ENCODE measurements at places on chromosomes 13 and 19. TPM values are rescaled to one million over a fixed set of nuclear protein-coding genes. Genes with fewer than 3 reads are reported as not detected.

DNA sequence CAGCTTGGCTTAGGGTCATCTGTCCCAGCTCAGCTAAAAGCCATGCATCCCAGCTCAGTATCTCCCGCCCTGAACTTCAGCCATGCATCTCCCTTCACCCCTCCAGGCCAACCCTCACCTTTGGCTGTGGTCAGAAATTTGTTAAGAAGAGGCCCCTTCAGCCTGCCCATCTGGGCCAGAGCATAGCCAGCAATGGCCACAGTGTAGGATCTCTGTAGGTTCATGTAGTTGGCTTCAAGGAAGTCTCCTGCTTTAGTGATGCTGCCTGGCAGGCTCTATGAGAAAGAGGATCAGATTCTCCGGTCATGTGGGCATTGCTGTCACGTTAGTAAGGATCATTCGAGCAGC, 16.6 kb upstream of the TNFSF14 start:
- no peak for DNase-seq

Gene RXFP2
- total RNA-seq = not detected

DNA sequence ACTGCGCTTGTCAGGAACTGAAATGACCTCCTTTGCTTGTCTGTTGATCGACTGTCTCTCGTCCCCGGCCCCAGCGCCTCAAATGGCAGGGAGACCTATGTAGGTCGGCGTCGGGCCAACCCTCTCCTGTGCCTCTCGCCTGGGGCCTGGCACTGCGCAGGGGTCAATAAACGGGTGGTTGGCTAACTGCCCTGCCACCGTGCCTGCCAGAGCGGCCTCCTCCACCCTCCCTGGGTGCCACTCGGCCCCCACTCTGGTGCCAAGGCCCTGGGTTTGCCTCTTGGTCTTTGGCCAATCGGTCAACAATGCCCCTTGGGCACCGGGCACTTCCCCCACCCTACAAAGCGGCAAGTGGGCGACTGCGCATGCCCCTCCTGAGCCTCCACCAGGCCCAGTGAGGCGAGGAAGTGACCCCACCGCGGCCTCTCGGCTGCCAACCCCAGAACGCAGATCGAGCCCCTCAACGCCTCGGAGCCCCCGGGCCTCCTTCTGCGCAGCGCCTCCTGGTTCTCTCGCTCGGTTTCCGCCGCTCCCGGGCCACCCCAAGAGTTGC, 1.1 kb downstream of the KEAP1 start:
- no peak for DNase-seq

Gene KISS1R
- not detected for total RNA-seq

DNA sequence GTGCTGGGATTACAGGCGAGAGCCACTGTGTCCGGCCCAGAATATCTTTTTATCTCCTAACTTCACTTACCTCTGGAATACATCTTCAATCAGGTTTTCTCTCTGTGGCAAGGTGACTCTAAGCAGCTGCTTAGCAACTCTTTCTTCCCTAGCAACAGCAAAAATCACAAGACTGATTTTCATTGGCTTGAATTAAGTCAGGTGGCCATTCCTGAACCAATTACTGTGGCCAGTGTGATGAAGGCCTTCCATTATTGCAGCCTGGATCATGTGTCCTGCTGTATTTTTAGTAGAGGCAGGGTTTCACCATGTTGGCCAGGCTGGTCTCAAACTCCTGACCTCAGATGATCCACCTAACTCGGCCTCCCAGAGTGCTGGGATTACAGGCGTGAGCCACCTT, 9.0 kb upstream of the LTBP4 start:
- DNase-seq = peak; percentile 76

GRCh38 chr19:30587869-30588268, 215.7 kb downstream of the ZNF536 start:
- DNase-seq = no peak

- DNase-seq = no peak
Observed at GRCh38 chr19:58392945-58393724, 2.3 kb upstream of the RNF225 start.

DNA sequence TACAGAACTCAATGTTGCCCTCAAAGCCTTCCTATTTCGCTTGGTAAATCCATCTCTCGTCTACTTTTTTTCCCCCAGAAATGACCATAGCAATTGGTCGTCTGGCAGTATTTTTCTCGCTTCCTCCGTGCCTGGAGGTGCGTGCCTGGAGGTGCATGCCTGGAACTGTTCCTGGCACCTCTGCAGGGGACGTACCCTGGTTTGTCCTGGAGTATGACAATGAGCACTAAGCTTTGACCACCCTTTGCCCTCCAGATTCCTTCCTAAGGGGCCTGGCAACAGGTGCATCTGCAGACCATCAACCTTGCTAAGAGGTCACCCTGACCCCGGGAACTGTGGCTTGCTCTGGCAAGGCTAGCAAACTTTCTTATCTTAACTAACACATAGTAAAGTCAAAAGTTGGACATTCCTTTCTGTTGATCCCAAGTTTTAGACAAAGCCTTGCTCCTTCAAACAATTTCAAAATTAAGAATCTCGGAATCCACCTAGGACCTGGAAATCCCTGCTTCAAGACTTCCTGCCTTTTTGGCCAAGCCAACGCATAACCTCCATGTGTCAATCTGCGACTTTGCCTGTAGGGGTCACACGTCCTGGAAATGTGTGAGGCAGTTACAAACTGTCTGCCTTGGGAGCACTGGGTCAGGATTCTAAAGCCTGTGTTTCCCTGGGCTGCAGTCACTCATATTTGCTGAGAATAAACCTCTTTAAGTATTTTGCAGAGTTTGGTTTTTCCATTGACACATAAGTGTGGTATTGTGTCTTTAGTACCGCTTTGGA, 28.8 kb upstream of the TUBGCP3 start:
- peak; percentile 49 for DNase-seq

- peak; percentile 49 for DNase-seq
Observed at GRCh38 chr19:40365613-40366401, 17.3 kb downstream of the PLD3 start.

Gene ZNF14
- 4.2 TPM for total RNA-seq

- no peak for DNase-seq
Observed at GRCh38 chr13:98514288-98514687, 62.6 kb downstream of the STK24 start.

- DNase-seq = no peak
Observed at GRCh38 chr19:38640368-38640767, 7.1 kb upstream of the ACTN4 start.

GRCh38 chr13:93174260-93174659, 52.3 kb upstream of the GPC6 start:
- no peak for DNase-seq

Gene C19orf33
- 266 TPM for total RNA-seq

Gene RASIP1
- 2.9 TPM for total RNA-seq

- DNase-seq = no peak
Observed at GRCh38 chr19:41334793-41335192, 18.9 kb downstream of the TGFB1 start.

GRCh38 chr19:46499692-46500091, 4.0 kb upstream of the PNMA8B start:
- no peak for DNase-seq

- no peak for DNase-seq
Observed at GRCh38 chr13:71759651-71760511, 107.1 kb downstream of the DACH1 start.

DNA sequence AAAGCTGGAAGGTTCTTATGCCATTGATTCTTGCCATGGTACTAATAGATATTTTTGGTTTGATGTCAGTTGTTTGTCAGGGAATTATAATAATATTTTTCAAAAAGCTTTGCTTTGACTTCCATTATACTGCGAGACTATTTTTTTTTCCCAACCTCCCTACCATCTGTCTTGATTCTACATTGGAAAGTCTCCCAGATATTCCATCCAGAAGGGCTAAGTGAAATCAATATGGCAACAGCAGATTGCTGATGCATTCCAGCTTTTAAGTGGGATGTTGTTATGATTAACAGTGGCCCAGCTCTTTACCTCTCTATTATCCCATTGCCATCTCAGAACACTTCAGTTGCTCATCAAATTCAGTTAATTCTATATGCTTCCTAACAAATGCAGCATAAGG, 247.4 kb downstream of the OXGR1 start:
- no peak for DNase-seq

Gene MAST1
- 0.38 TPM for total RNA-seq

Gene IZUMO2
- total RNA-seq = not detected

GRCh38 chr19:14425696-14426138, 6.6 kb upstream of the DDX39A start:
- no peak for DNase-seq

All from bronchial epithelial cell (primary cell).